ENCODE measurements at places on chromosomes 3 and 15. TPM values are rescaled to one million over a fixed set of nuclear protein-coding genes. Genes with fewer than 3 reads are reported as not detected.

The CPNE4 gene
- 3.8 TPM for total RNA-seq

The CACNA2D3 gene
- total RNA-seq: 1.8 TPM

The GOLGA8S gene
- 0.11 TPM for total RNA-seq

The SEMA3G gene
- 1.5 TPM for total RNA-seq

The CNTN4 gene
- 2.2 TPM for total RNA-seq

The ISY1 gene
- 16.6 TPM for total RNA-seq

The CCDC54 gene
- total RNA-seq: not detected

The SPTSSB gene
- total RNA-seq: 33.4 TPM

The LDHAL6B gene
- total RNA-seq: not detected

GRCh38 chr15:34679291-34679690, 75.5 kb downstream of the GJD2 start:
- H3K36me3 ChIP-seq: no peaks in the 10 kb centered on the region
- H3K27ac ChIP-seq: no peak overlapping the region
- H3K27me3 ChIP-seq: no peaks in the 10 kb centered on the region
- no peaks in the 10 kb centered on the region for H3K4me1 ChIP-seq

DNA sequence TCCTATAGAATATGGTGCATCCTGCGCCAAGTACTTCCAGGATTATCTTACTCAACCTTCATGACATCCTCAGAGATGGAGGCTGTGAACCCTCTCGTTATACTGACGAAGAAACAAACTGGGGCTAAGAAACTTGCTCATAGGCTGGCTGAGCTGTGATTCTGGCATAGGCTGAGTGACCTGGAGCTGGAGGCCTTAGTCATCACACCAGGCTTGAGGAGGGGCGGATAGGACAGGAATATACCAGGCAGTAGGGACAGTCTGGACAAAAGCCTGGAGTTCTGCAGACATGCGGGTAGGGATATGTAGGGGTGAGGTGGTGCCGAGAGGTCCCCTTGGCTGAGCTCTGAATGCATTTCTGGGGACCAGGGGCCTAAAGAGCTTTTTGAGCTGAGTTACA, 18.1 kb downstream of the HEMK1 start:
- peaks cover 2% of the 10 kb centered on the region for H3K27me3 ChIP-seq
- H3K27ac ChIP-seq: no peak overlapping the region
- H3K4me3 ChIP-seq: no peak overlapping the region

DNA sequence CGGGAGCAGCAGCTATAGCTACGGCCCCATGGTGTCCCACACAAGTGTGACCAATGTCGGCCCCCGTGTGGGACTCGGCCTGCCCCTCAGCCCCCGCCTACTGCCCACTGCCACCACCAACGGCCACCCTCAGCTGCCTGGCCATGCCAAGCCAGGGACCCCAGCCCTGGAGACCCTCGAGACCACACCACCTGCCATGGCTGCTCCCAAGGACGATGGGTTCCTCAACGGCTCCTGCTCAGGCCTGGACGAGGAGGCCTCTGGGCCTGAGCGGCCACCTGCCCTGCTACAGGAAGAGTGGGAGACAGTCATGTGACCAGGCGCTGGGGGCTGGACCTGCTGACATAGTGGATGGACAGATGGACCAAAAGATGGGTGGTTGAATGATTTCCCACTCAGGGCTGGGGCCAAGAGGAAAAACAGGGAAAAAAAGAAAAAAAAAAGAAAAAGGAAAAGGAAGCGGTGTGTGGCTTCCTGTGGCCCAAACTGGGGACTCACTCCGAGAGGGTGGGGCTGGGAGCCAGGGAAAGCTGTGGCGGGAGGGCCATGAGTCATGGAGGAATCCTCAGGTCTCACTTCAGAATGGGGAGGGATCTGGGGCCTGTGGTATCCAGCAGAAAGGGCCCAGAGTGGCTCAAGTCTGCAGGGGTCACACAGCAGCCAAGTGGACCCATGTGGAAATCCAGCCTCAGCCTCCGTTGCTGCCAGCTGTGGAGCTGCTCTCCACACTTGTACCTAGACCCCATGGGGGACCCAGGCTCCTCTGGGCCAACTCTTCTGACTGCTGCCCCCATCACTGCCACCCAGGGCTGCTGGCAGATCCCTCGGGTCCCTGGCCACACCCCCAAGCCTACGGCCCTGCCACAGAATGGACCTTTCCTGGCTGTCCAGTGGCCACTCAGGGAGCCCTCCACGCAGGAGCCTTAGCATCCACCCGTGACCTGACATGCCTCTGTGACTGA, 26.1 kb downstream of the PTH1R start:
- H3K27me3 ChIP-seq: peaks cover 11% of the 10 kb centered on the region
- H3K36me3 ChIP-seq: no peaks in the 10 kb centered on the region
- no peak overlapping the region for H3K4me3 ChIP-seq
- DNase-seq: no peak
- no peak overlapping the region for H3K27ac ChIP-seq

GRCh38 chr3:168624892-168625448, 529.2 kb upstream of the GOLIM4 start:
- H3K4me3 ChIP-seq: no peak overlapping the region
- H3K27me3 ChIP-seq: no peaks in the 10 kb centered on the region
- no peaks in the 10 kb centered on the region for H3K4me1 ChIP-seq
- no peak for DNase-seq

DNA sequence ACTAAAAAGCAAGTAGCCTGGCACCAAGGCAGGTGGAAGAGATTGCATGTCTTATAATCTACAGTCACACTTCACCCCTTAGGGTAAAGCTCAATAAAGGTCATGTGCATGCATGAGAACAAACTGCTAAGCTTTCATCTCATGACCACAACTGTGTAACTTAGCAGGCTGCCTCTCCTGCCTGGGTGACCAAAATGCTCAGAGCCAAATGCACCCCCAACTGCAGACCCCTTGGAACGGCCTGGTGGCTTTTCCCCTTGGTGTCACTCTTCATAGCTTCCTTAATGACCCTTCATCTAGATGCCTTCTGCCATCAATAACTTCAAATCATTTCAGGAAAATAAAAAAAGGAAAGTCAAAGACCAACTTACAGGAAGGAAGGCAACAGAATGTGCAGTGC, 88.1 kb downstream of the ADAMTS17 start:
- no peaks in the 10 kb centered on the region for H3K36me3 ChIP-seq
- no peaks in the 10 kb centered on the region for H3K27me3 ChIP-seq
- H3K27ac ChIP-seq: no peak overlapping the region
- peak; percentile 10 for DNase-seq

DNA sequence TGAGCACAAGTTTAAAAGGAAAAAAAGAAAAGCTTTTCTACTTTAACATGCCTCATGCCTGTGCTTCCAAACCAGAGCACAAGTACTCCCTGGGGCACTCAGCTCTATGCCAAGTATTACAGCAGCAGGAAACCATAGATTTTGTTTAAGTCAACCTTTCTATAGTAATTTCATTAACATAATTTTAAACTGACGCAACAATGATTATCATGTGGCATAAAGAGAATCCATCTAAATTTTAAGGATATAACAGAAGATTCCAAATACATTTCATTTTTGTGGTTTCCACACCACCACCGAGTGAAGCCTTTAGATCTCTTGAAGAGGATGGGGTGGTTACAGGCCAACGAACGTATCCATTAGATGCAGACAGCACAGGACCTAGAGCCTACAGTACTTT, 112.1 kb downstream of the TNIK start:
- no peak overlapping the region for H3K4me3 ChIP-seq
- peaks cover 8% of the 10 kb centered on the region for H3K4me1 ChIP-seq
- H3K27me3 ChIP-seq: no peaks in the 10 kb centered on the region
- H3K36me3 ChIP-seq: no peaks in the 10 kb centered on the region
